ENCODE measurements at places on chromosomes 3 and 15.
A peak's percentile ranks its signal among the peaks of the same experiment; 100 is the strongest.

- DNase-seq = no peak
- H3K27ac ChIP-seq = no peak overlapping the region
- no peak overlapping the region for H3K4me3 ChIP-seq
These were observed 44.2 kb upstream of the IGDCC4 start for GRCh38 chr15:65466901-65467300.

DNA sequence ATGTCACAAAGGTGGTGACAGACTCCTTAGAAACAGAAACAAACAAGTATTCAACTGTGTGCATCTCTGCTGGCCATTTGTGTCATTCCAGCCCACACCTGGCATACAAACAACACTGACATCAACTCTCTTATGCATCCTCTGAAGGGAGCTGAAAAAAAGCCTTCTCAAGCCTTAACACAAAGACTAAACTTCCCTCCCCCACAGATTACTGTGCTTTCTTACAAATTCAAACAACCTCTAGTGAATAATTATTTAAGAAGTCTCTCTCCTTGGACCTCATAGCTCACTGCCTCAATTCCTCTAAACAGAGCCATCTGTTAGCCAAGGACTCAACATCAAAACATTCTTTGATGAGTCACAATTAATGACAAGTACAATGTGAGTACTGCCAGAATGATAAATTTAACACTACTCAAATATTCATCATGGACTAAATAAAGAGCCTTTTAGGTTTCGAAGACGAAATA, 132.1 kb downstream of the WDR76 start:
- no peaks in the 10 kb centered on the region for H3K27me3 ChIP-seq
- H3K4me3 ChIP-seq = no peak overlapping the region
- no peaks in the 10 kb centered on the region for H3K36me3 ChIP-seq
- H3K27ac ChIP-seq = no peak overlapping the region
- H3K4me1 ChIP-seq = no peaks in the 10 kb centered on the region

- DNase-seq = no peak
- peaks cover 21% of the 10 kb centered on the region for H3K4me1 ChIP-seq
- H3K27me3 ChIP-seq = no peaks in the 10 kb centered on the region
- H3K36me3 ChIP-seq = no peaks in the 10 kb centered on the region
- H3K4me3 ChIP-seq = no peak overlapping the region
These were observed 71.9 kb upstream of the RNU6-1 start for GRCh38 chr15:67911727-67912126.

GRCh38 chr3:188296761-188297612, 143.0 kb downstream of the LPP start:
- no peak for DNase-seq
- peaks cover 51% of the 10 kb centered on the region for H3K4me1 ChIP-seq
- H3K27me3 ChIP-seq = no peaks in the 10 kb centered on the region
- H3K36me3 ChIP-seq = no peaks in the 10 kb centered on the region
- H3K4me3 ChIP-seq = no peak overlapping the region

DNA sequence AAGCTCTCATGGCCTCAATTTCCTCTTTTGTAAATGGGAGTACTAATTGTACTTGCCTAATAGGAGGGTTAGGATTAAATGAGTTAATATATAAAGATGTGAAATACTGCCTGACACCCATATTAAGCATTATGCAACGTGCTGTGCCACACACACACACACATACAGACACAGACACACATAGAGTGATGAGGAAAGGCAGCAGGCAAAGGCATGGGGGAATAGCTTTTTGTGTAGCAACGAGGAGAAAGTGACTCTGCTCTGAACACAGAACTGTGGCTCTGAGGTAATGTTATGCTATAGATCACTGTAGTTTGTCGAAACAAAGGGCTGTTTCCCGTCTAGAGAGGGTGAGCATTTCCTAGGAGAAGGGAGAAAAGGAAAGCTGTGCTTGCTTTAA, 233.3 kb upstream of the SLCO3A1 start:
- DNase-seq = no peak
- no peaks in the 10 kb centered on the region for H3K27me3 ChIP-seq
- H3K27ac ChIP-seq = no peak overlapping the region
- H3K4me3 ChIP-seq = no peak overlapping the region
- no peaks in the 10 kb centered on the region for H3K4me1 ChIP-seq

DNA sequence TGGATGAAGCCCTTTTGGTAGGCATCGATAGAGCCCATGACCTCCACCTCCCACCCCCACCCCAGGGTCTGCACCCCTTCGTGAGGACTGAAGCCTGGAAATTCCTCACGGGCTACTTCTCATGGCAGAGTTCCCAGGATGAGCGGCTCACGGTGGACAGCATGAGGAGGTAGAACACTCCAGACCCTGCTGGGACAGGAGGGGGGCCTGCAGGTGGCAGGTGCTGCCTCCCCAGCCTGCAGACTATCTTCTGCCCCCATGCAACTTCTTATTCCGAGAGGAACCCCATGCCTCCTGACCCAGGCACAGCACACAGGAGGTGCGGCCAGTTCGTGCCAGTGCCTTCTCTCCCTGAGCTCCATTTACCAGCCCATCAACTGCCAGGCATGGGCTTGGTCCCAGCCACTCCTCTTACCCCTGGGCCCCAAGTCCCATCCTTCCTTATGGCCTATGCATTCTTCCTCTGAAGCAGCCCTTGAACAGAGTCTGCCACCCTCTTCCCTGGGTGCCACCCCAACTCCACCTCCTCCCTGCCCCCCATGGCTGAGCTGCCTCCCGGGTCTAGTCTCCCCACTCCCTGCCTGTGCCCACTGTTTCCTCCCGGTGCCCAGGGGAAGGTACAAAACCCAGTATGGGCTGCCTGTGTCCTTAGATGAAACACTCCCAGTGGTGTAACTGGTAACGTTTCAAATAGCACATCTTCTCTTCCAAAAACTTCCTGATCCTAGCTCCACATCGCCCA, 8.4 kb downstream of the TBC1D21 start:
- H3K4me1 ChIP-seq = no peaks in the 10 kb centered on the region
- H3K36me3 ChIP-seq = no peaks in the 10 kb centered on the region
- H3K27ac ChIP-seq = no peak overlapping the region
- no peak overlapping the region for H3K4me3 ChIP-seq

GRCh38 chr3:178353006-178353694, 183.1 kb upstream of the KCNMB2 start:
- H3K4me1 ChIP-seq = no peaks in the 10 kb centered on the region
- H3K27ac ChIP-seq = no peak overlapping the region
- H3K4me3 ChIP-seq = no peak overlapping the region
- H3K36me3 ChIP-seq = no peaks in the 10 kb centered on the region
- DNase-seq = no peak

DNA sequence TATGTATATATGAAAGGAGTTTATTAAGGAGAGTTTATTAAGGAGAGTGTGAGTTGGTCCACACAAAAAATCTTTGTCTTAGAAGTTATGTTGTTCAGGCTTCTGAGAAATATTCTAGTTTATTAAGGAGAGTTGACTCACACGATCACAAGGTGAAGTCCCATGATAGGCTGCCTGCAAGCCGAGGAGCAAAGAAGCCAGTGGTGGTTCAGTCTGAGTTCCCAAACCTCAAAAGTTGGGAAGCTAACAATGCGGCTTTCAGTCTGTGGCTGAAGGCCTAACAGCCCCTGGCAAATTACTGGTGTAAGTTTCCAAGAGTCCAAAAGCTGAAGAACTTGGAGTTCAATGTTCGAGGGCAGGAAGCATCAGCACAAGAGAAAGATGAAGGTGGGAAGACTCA, 42.4 kb upstream of the DAZL start:
- H3K4me1 ChIP-seq = no peaks in the 10 kb centered on the region
- no peaks in the 10 kb centered on the region for H3K36me3 ChIP-seq
- H3K27me3 ChIP-seq = no peaks in the 10 kb centered on the region
- no peak overlapping the region for H3K27ac ChIP-seq

GRCh38 chr3:152436707-152437590, 168.2 kb downstream of the MBNL1 start:
- peaks cover 44% of the 10 kb centered on the region for H3K4me1 ChIP-seq
- H3K27me3 ChIP-seq = no peaks in the 10 kb centered on the region
- no peak overlapping the region for H3K4me3 ChIP-seq
- H3K36me3 ChIP-seq = no peaks in the 10 kb centered on the region
- H3K27ac ChIP-seq = peak overlapping the region; percentile 23

All from vagina (tissue), 2 donors.